MCF 10A (cell line): ENCODE measurements at places on chromosomes 7 and 10. TPM values are rescaled to one million over a fixed set of nuclear protein-coding genes. Genes with fewer than 3 reads are reported as not detected.

Gene TAS2R3
- total RNA-seq: 2.7 and 3.1 TPM in 2 replicates

Gene HELLS
- 12.1 and 31.4 TPM in 2 replicates for total RNA-seq

Gene DENND2A
- 0.26 TPM in 1 of 2 replicates, not detected in the other for total RNA-seq

Gene MRLN
- not detected in 2 replicates for total RNA-seq

Gene ZNF467
- 3.2 and 3.7 TPM in 2 replicates for total RNA-seq

Gene EN2
- not detected in 2 replicates for total RNA-seq

Gene UTF1
- total RNA-seq: not detected in 2 replicates

DNA sequence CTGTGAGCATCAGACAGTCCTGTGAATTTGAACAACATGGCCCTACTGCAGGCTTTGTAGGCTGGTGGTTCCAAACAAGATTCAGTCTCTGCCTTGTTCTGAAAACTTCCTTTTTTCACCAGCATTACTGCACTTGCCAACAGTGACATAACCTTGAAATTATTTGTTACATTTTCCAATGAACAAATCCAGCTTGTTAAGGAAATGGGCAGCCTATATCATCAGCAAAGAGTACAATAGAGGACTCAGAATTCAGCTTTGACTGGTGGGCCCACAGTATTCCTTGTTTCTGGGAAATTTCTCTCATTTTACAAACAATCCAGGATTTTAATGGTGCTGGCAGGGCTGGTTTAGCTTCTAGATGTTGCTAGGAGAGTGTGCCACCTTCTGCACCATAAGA lies 703.7 kb upstream of the FZD8 start:
- DNase-seq: no peak

DNA sequence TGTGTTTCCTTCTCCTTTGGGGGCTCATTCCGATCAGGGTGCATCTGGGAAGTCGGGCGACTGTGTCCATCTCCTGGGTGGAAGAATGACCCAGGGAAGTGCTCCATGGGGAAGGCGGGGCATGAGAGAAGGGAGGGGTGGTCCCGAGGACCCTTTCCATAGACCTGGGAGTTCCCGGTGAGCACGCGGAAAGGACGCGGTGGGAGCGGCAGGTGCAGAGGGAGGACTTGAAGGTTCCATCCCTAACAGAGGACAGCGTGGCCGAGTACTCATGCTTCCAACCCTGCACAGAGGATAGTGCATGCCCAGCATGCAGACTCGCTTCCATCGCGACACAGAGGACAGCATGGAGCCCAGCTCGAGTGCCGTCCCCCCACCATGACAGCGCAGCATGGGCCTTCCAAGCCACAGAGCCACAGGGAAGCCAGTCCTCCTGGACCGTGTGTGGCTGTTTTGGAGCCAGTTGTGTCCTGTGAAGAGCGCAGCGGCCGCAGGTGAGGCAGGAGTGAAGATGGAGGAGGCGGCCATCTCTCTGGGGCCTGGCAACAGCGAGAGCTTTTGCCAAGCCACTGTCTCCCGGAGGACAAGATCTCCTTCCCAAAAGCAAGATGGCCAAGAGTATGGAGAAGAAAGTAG lies 281.4 kb downstream of the DNAJB6 start:
- DNase-seq: no peak

DNA sequence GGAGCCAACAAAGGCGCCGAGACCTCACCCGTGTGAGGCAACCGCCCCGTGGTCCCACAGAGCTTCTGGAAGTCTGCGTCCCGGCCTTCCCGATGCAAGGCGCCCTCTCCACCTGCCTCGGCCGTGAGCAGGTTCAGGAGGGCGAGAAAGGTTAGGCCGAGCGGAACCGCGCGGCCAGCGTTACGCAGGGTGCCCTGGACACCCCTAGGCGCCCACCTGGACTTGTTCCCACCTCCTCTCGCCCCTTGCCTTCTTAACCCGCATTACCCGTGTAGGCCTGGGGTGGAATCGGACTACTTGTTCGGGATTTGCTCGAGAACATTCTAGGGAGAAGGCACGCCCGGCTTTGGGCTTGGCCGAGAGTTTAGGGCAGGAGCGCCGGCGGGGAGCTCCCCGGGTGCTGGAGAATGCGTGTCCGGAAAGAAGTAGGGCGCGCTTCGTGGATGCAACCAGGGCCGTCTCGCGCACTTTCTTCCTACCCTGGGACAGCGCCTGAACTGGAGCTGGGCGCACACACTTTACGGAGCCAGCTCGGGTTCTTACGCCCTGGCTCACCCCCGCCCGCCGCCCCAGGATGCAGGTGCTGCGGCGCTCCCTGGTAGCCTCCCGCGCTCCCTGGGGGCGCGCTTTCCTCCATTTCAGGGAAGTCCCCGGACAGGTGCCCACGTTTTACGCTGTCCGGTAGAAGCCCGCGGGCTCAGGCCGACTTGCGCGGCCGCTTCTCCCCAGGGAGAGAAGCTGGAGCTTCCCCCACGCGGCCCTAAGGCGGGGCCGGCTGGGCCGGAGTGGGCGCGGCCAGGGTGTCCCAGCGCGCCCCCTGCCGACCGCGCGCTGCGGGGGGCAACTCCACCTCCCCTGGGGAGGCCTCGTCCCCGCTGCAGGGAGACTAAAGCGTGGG lies 74.5 kb downstream of the INSIG1 start:
- DNase-seq: no peak

- no peak for DNase-seq
Measured at GRCh38 chr10:104804880-104805279, 163.8 kb downstream of the SORCS3 start.

GRCh38 chr7:40772096-40772495 lies 637.3 kb downstream of the SUGCT start:
- no peak for DNase-seq

GRCh38 chr10:16905320-16905719 lies 88.1 kb upstream of the RSU1 start:
- DNase-seq: no peak

- peak; percentile 19 for DNase-seq
Measured at GRCh38 chr10:10865913-10866312, 151.8 kb upstream of the CELF2 start.

DNA sequence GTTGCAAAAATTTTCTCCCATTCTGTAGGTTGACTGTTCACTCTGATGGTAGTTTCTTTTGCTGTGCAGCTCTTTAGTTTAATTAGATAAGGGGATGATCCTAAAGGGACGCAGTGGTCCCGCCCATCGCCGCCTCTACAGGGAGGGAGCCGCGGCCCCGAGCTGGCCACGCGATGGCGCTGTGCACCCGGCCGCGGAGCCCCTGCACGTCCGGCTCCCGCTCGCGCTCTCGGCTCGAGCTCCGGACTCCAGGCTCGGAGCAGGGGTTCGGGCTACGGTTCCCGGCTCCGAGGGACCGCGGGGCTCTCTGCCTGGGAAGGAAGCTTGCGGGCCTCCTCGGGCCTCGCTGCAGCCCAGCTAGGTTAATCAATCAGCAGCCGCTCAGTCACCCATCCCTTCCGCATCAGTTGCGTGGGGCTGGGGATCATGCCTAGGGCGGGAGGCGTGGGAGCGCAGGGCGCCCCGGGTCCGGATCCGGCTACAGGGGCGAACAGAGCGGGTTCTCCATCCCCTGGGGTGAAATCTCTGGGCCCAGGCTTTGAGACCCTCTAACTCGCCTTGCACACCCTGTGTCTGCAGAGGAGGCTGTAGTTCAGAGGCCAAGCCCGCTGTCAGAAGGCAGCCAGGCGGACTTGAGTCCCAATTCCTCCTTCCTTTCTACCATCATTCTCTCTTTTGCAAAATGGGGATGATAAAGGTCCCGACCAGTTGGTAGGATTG lies 97.9 kb downstream of the WDR11 start:
- DNase-seq: peak; percentile 73

- DNase-seq: no peak
Measured at GRCh38 chr10:125025341-125025740, 83.4 kb downstream of the ZRANB1 start.

GRCh38 chr7:82542665-82543064 lies 99.1 kb upstream of the CACNA2D1 start:
- no peak for DNase-seq

DNA sequence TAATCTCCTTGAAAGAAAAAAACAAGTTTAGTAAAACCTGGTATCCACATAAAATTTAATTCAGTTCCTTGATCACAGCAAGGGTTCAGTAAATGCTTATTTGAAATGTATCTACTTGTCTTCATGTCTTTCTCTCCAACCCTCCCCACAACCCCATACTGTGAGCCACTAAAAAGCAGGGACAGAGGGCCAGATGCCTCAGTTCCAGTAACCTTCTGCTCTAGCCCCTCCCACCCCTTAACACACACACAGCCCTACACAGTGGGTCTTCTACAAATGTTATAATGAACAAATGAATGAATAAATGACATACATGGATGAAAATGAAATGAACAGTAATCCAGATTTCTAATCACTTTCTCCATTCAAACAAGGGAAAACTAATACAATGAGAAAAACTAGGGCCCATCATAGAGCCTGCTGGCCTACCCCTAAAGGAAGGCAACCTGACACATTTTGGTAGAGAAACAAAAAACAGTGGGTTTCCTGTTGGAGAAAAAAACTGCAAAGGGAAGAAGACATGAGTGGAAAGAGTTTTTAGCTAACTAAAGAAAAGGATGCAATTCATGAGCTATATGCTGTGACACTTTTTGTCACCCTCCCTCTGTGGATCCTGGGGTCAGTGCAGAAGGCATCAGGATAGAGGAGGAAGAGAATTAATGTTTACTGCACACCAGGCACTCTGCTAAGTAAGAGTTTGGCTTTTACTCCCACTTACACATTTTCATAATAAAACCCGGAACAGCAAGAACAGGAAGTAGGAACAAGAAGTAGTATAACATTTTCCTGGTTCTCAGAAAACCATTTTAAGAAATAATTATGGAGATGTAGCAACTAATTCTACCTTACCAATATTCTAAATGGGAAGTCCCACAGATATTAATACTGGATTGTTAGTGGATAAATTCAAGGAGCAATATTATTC lies 38.1 kb downstream of the ELMO1 start:
- DNase-seq: no peak

DNA sequence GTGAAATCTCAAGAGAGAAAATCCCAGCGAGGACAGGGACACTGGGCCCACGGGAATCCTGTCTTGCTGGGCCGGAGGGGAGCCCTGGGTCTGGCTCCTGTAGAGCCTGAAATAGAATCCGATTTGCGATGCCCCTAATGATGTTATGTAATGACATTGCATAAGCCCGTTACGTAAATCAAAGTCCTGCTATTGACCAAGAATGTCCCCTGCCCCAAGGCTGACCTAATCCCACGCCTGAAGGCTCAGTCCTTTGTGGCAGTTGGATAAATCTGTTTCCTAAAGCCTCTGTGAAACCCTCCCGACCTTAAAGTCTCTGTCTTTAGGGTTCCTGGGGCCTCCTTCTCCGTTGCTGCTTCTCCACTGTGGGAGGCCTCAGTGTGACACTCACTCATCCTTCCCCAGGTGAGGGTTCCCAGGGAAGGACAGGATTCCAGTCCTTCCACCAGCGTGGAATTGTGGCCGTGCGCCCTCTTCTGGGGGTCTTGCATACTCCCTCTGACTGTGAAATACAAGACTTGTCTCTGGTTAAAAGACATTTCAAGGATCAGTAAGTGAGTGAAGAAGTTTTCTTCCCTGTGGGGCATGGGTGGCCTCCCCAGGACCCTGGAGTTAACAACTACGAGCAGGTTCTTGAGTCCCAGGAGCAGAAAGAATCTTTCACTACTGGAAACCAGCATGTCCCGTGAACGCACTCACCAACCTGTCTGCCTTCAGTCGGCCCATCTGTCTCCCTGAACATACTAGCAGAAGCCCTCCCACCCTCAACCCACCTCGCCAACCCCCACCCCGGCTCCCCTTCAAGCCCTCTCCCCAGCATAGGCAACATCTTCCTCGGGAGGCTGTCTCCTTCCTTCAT lies 19.8 kb downstream of the ZNF467 start:
- peak; percentile 60 for DNase-seq

DNA sequence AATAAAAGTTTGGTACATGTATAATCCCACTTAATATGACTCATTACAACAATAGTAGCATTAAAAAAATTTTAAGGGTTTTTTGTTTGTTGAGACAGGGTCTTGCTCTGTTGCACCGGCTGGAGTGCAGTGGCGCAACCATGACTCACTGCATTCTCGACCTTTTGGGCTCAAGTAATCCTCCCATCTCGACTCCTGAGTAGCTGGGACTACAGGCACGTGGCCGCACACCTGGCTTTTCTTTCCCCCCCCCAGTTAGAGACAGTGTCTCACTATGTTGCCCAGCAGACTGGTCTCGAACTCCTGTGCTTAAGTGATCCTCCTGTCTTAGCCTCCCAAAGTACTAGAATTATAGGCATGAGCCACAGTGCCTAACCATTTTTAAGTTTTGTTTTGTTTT lies 40.7 kb downstream of the KMT2C start:
- DNase-seq: peak; percentile 76

- no peak for DNase-seq
Measured at GRCh38 chr10:30758338-30758737, 128.8 kb upstream of the LYZL2 start.

GRCh38 chr10:132136097-132136521 lies 50.6 kb upstream of the DPYSL4 start:
- no peak for DNase-seq

DNA sequence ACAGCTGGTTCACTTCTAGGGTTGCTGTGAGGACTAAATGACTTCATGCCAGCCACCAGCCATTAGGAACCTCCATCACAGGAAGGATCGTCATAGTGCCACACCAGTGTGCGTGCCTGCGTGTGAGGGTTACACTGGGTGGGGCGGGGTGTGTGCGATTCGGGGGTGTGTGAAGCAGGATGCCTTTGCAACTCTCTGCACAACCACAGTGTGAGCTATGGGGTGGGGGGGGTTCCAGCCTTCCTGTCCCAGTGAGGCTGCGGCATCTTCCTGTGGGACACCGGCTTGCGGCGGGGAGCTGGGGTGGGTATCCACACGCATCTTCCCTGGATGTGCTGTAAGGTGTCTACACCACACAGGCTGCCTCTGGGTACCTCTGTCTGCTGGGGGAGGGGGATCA lies 6.9 kb upstream of the ELFN1 start:
- no peak for DNase-seq

DNA sequence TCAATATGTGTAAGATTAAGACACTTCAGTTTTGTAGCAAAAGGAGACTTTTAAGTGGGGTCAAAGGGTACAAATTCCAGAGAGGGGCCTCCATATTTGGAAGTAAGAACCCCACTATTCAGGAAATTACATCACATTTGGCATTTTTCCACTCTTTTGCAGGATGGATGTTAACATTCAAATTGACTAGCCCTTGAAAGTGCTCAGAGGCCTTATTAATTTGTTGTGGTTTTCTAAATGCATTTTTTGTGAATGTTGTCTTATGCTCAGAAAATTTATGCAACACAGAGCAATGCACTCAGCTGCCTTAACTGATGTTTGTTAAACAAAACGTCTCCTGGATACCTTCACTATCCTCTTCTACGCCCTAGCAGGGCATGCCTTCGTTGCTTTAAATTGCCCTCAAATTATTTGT lies 50.9 kb upstream of the PDLIM1 start:
- no peak for DNase-seq
